ENCODE measurements at places on chromosomes 1 and 21. TPM values are rescaled to one million over a fixed set of nuclear protein-coding genes. Genes with fewer than 3 reads are reported as not detected.

GRCh38 chr1:5093042-5093441 is 438.6 kb downstream of the AJAP1 start:
- DNase-seq, result no peak

GRCh38 chr1:231571904-231572303 is 43.4 kb downstream of the TSNAX start:
- DNase-seq, result no peak

DNA sequence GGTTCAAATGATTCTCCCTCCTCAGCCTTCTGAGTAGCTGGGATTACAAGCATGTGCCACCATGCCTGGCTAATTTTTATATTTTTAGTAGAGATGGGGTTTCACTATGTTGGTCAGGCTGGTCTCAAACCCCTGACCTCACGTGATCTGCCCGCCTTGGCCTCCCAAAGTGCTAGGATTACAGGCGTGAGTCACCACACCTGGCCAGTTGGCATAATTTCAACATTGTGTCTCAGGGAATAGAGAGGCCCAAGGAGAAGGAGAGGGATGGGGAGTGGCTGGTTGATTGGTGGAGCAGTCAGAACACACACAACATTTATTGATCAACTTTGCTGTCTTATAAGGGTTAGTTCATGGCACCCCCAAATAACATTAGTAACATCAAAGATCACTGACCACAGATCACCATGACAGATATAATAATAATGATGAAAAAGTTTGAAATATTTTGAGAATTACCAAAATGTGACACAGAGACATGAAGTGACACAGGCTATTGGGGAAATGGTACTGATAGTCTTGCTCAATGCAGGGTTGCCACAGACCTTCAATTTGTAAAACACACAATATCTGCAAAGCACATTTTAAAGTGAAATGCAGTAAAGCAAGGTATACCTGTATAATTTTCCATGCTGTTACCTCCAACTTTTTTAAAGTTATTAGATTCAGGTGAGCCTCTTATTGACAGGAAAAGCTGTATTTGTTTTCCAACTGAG is 15.8 kb upstream of the CYB5R1 start:
- no peak for DNase-seq

DNA sequence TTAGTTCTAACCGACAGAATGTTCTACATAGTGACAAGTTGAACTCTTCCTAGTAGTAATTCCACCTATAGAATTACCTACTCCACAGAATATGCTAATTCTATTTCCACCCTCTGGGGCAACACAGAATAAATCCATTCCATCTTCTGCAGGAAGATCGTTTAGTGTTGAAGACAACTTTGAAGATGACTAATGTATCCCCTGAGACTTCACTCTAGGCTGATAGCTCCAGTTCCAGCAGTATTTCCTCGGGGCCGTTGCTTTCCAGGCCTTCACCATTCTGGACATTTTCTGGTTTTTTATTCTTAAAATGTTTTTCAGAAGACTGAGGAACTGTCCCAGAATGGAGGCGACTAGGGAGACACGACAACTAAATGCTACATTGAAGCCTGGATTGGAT is 61.0 kb upstream of the CSF1 start:
- DNase-seq, result no peak

- DNase-seq, result peak; percentile 70
Observed at GRCh38 chr21:43611598-43612369, 47.5 kb downstream of the HSF2BP start.

Gene CYP4X1
- 6.0 TPM for total RNA-seq

- no peak for DNase-seq
Observed at GRCh38 chr1:225482421-225482950, 54.6 kb upstream of the LBR start.

DNA sequence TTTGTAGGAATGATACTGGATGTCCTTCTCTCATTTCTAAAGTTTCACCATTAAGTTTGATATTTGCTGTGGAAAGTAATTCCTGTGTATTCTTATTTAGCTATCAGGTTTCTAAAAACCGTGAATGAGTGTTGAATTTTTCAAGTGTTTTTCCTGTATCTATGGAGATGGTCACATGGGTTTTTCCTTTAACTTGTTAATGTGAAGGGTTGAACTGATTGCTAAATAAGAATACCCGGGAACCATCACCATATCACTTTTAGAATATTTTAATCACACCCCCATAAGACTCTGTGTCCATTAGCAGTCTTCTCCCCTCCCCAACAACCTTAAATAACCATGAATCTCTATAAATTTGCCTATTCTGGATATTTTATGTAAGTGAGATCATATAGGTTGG is 16.5 kb upstream of the ASAP3 start:
- DNase-seq, result no peak

- DNase-seq, result peak; percentile 72
Observed at GRCh38 chr1:35568975-35569395, 4.1 kb upstream of the TFAP2E start.

Gene IVL
- 43.4 TPM for total RNA-seq

- DNase-seq, result no peak
Observed at GRCh38 chr1:61748566-61748965, 6.3 kb downstream of the PATJ start.

- no peak for DNase-seq
Observed at GRCh38 chr1:159927211-159927848, 2.0 kb upstream of the TAGLN2 start.
